HCT116 (cell line): ENCODE measurements at places on chromosomes 7 and 10.
A peak's percentile ranks its signal among the peaks of the same experiment; 100 is the strongest.

DNA sequence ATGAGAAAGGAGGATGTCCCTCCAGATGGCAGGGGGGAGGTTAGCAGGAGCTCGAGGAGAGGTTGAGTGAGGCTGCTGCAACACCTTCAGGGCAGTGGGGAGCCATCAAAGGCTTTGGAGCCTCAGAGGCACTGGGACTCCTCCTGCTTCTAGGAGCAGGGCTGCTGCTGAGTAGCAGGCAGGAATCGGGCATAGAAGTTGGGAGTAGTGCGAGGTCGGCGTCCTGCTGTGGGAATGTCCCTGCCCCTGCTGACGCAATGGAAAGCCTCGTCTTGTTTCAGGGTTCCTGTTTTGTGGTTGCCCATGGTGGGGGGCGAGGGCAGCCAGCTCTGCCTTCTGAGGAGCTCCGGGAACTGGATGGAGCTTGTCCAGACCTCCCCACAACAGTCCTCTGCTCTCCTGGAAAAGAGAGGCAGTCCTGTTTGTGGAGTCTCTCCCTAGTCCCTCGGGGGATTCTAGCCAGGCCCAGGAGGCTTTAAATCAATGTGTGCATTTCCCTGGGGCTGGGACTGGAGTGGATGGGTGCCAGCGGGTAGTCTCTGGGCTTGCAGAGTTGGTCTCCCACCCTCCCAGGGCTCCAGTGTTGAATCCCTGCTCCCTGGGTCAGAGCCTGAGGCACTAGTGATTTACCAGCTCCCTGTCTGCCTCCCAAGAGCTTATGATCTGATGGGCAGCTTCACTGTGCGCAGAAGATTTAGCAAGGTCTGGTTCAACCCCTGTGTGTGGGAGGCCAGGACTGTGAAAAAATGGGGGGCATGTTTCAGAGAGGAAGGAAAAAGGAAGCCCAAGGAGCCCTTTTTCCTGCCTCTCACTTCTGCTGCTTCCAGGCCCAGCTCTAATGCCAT is 98.7 kb upstream of the PPIF start:
- no peak for DNase-seq
- no peaks in the 10 kb centered on the region for H3K4me1 ChIP-seq
- H3K27me3 ChIP-seq, result no peaks in the 10 kb centered on the region
- no peak overlapping the region for H3K4me3 ChIP-seq
- H3K36me3 ChIP-seq, result no peaks in the 10 kb centered on the region; the same call in 1 of the 2 replicates

GRCh38 chr10:124329362-124329761 is 89.4 kb downstream of the OAT start:
- peaks cover 4% of the 10 kb centered on the region; the same call in 1 of the 2 replicates for H3K27me3 ChIP-seq
- no peak for DNase-seq
- H3K4me1 ChIP-seq, result no peaks in the 10 kb centered on the region

DNA sequence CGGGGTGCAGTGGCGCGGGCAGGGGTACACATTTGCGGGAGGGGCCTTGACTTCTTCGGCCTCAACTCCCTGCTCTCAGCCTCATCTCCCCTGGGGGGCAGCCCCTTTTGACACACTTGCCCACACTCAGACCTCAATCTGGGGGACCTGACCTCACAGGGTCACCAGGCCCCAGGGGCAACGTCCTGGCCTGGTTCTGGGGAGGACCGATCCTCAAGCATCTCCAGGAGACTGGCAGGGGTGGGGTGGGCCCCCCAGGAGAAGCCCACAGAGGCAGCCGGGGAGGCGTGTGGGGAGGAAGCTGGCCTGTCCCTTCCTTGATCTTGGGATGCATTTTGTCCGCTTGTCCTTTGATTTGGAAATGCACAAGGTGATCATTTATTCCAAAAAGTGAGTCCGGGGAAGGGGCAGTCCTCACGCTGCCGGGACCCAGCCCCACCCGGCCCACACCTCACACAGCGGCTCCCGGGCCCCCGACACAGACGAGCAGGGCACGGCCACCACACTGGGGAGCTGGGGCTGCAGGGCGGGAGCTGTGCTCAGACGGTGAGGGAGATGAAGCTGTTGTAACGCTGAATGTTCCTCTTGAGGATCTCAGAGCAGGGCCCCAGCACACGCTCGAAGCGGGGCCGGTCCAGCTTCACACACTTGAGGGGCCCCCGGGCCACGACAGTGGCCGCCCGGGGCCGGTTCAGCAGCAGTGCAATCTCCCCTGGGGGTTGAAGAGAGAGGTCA is 30.4 kb upstream of the PDGFA start:
- H3K4me3 ChIP-seq, result no peak overlapping the region
- H3K27me3 ChIP-seq, result no peaks in the 10 kb centered on the region
- no peaks in the 10 kb centered on the region for H3K36me3 ChIP-seq
- no peak overlapping the region for H3K27ac ChIP-seq
- H3K4me1 ChIP-seq, result no peaks in the 10 kb centered on the region

DNA sequence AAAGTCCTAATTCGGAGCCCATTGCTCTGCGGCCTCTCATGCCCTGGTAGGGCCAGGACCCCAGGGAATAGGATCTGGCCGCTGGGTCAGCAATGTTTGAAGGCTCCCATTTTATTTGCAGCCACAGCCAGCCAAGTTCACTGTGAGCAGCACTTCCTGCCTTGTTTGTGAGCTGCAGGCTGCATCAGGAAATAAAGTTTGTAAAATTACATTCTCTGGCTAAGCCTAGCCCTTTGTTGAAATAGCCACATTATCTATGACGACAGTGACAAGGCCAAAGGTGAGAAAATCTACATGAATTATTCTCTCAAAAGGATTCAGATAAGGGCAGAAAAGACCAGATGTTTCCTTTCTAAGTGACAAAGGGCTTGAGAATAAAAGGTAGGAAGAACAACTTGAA is 23.7 kb upstream of the ITGB1 start:
- peak overlapping the region; percentile 55; the same call in 1 of the 2 replicates for H3K4me3 ChIP-seq
- no peak for DNase-seq
- no peaks in the 10 kb centered on the region for H3K27me3 ChIP-seq
- H3K4me1 ChIP-seq, result peaks cover 77% of the 10 kb centered on the region

DNA sequence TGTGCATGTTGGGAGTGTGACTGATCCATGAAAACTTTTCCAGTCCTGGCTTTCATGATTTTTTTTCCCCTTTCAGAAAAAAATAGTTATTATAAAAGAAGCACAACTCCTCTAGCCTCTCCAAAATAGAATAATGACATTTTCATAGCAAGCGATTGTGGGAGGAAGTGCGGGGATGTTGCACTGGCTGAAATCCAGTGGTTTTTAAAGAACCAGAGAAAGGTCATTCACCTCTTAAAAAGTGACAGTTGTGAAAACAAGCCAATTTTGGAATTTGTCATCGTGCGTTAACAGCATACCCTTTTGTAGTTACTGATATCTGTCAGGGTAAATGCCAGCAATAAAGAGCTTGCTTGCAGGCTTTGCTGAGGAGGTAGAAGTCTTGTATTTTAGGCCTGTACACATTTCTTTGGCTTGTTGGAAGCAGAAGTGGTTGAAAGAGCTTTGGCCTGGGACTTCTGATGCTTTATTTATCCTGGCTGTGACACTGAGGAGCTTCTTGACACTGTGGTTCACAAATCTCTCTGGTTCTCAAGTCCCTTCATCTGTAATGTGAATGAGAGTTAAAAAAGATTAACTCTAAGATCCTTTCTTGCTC is 545.9 kb downstream of the REEP3 start:
- no peaks in the 10 kb centered on the region for H3K27me3 ChIP-seq
- no peaks in the 10 kb centered on the region for H3K4me1 ChIP-seq
- H3K27ac ChIP-seq, result no peak overlapping the region
- H3K4me3 ChIP-seq, result no peak overlapping the region
- DNase-seq, result no peak
- no peaks in the 10 kb centered on the region for H3K36me3 ChIP-seq

DNA sequence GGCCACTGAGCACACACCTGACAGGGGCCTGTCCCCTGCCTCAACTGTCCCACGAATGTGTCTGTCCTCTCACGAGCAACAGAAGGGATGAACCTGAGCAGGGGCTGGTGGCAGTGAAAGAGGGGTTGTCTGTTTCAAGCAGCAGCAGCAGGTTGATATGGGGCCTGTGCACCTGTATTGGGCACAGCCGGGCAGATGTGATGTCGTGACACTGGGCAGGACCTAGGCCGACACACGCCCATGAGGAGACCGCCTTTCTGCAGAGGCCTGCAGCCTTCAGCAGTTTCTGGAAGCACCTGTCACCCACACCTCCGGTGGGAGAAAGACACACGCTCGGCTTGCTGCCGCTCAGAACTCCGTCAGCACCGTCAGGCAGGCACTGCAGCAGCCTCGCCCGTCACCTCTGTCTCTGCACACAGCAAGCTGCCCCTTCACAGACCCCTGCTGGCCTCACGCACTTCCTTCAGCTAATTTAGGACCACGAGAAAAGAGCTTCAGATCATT is 48.5 kb downstream of the AMZ1 start:
- H3K36me3 ChIP-seq, result no peaks in the 10 kb centered on the region
- H3K4me1 ChIP-seq, result peaks cover 11% of the 10 kb centered on the region; the same call in 1 of the 2 replicates
- no peaks in the 10 kb centered on the region for H3K27me3 ChIP-seq
- H3K27ac ChIP-seq, result no peak overlapping the region

GRCh38 chr7:44305564-44306507 is 19.6 kb downstream of the CAMK2B start:
- no peaks in the 10 kb centered on the region for H3K27me3 ChIP-seq
- H3K27ac ChIP-seq, result no peak overlapping the region
- H3K4me1 ChIP-seq, result peaks cover 22% of the 10 kb centered on the region
- no peak for DNase-seq

- H3K27ac ChIP-seq, result no peak overlapping the region
- no peaks in the 10 kb centered on the region for H3K27me3 ChIP-seq
- H3K36me3 ChIP-seq, result no peaks in the 10 kb centered on the region
- no peak overlapping the region for H3K4me3 ChIP-seq
- no peaks in the 10 kb centered on the region for H3K4me1 ChIP-seq
- no peak for DNase-seq
Observed at GRCh38 chr10:124640538-124641231, 103.5 kb downstream of the FAM53B start.

DNA sequence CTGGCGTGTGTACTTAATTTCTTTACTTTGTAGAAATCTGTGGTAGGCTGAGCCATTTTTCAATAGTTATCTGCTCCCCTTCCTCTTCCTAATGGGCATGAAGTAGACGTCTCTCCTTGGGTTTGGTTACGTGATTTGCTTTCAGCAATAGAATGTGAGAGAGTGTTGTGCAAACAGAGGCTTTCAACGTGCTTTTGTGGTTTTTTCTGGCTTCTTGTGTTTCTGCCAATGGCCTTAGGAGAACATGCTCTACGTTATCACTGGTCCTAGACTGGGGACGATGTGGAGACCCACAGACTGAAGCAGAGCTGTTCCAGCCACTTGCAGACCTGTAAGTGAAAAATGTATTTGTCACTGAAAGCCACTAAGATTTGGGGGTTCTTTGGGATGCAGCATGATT is 107.2 kb upstream of the NPTX2 start:
- no peak overlapping the region for H3K4me3 ChIP-seq
- H3K27me3 ChIP-seq, result no peaks in the 10 kb centered on the region
- no peaks in the 10 kb centered on the region for H3K4me1 ChIP-seq
- no peak for DNase-seq

DNA sequence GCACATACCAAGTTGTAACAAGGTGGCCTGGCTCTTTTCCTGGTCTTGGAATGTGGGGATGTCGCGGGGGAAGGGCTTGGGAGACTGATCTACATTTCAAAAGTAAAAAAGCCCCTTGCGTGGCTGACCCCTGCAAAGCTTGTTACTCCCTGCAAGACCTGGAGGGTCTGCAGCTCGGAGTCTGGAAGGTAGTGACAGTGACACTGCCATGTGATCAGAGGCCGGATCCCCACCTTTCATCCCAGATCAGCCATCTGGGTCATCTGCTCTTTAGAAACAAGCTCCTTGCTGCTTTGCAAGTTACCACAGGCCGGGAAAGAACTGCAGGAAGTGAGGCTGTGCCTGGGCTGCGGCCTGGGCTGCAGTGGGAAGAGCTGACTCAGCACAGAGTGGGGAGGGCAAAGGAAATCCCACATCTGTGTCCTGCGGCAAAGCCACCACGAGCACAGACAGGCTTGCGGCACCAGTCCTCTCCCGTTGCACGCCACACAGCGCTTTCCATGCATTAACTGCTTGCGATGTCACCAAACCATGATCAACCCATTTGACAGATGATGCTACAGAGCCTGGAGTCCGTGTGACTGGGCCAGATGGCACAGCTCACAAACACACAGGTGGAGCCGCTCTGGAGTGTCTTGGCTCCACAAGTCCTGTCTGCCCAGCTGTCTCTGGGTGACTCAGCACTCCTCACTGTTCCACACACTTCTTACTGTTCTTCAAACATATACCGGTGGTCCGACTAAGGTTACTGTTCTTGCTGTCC is 97.7 kb downstream of the SH3PXD2A start:
- DNase-seq, result no peak
- no peak overlapping the region for H3K27ac ChIP-seq
- H3K36me3 ChIP-seq, result no peaks in the 10 kb centered on the region
- H3K27me3 ChIP-seq, result no peaks in the 10 kb centered on the region

DNA sequence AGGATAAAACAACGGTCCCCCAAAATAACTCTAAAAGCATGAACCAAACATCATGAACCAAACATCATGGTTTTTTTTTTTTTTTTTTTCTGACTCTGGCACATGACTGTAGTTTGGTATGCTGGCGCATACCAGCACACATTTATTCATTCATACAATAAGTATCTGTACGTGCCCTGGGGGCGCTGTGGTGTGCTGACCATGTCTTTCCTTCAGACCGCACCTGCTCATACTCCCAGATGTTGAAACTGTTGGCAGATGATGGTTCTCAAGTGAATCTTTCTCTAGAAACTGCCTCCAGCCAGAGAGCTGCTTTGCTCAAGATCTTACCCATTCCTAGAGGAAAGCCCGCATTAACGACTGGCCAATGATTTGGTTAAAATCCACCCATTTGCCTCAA is 114.7 kb upstream of the ANKRD30A start:
- no peaks in the 10 kb centered on the region for H3K27me3 ChIP-seq
- no peak overlapping the region for H3K27ac ChIP-seq
- H3K4me1 ChIP-seq, result no peaks in the 10 kb centered on the region
- no peak overlapping the region for H3K4me3 ChIP-seq

- H3K36me3 ChIP-seq, result no peaks in the 10 kb centered on the region
- no peak overlapping the region for H3K4me3 ChIP-seq
- H3K27ac ChIP-seq, result no peak overlapping the region
Observed at GRCh38 chr7:1679326-1679965, 9.4 kb downstream of the ELFN1 start.

DNA sequence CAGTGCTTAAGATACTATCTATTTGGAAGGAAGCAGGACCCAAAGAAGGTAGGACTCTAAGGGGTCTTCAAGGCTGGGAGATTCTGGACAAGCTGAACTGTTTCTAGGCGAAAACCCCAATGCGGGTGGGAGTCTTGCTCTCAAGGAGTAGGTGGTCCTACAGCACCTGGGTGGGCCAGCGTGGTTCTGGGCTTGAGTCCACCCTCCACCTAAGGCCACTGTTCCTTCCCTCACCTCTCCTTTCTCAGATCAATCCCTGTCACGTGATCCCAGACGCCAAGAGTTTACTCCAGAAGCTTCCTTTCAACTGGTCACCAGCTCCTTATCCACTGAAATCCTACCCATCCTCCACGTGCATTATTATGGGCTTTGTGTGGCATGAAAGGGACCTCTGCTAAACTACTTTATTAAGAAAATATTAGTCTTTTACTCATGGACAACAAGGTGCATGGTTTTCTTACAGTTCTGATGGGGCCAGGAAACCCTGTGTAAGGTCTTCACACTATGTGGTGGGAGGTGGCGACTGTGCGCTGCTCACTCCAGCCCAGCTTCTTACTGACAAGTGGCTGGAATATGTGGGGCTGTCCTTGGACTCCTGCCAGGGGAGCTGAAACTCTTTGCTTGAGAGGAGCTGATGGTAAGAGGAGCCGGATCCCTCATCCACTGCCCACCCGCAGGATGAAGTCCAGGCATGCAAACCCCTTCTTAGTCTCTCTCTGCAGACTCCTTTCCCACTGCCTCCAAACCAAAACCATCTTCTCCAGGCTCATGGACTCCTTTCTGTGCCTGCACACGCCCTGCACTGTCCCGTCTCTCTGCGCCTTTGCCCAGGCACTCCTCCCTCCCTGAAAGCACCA is 1.6 kb downstream of the ZNF746 start:
- peak overlapping the region; percentile 86 for H3K27ac ChIP-seq
- DNase-seq, result no peak
- no peaks in the 10 kb centered on the region for H3K27me3 ChIP-seq
- H3K4me1 ChIP-seq, result peaks cover 20% of the 10 kb centered on the region
- peak overlapping the region; percentile 80 for H3K4me3 ChIP-seq
